T-helper 9 cell (primary cell): ENCODE measurements at places on chromosomes 2 and 18.

DNA sequence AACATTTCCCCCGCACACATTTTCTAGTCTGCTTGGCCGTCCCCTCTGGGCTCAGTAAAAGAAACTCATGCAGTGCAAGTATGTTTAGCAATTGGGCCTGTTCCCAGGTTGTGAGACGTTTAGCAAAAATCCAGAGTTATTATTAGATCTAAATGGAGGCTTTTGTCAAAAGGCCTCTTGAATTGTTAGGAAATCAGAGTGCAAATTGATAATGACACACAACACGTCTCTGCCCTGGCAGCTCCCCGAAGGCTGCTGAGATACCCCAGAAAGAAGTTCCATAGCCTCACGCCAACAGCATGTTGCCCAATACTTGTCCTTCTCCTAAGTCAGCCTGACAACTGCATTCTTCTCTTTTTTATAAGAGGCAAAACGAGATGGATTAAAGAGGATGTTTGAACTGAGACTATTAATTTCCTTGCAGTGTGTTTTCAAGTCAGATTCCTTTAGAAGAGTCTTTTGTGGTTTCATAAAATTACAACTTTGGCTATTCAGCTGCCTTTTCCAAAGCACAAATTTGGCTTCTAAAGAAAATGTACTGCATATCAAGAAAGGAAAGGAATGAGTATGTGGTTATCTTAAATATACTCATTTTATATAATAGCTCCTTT lies 202.2 kb downstream of the TRIB2 start:
- no peak for DNase-seq

- DNase-seq: no peak
Measured at GRCh38 chr18:44805643-44806042, 125.0 kb downstream of the SETBP1 start.

GRCh38 chr18:61856678-61857077 lies 36.1 kb downstream of the RNF152 start:
- no peak for DNase-seq

- no peak for DNase-seq
Measured at GRCh38 chr2:105887256-105887655, 142.5 kb downstream of the NCK2 start.

DNA sequence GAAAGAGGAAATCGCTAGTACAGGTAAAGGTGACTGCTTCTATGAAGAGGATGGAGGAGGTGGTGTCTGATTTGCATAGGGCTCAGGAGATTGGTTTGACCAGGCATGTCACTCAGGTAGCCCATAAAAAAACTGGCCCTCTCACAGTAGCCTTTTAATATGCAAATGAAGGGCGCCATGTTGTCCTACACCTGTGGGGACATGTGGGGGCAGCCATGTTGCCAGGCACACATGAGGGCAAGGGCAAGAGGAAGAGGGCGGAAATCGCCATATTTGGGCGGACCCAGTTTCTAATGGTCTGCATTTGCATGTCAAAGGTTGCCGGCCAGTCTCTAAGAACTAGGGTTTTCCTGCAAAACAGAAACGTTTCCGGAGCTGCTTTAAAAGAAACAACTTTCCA lies 1330.6 kb downstream of the DSC3 start:
- DNase-seq: no peak

DNA sequence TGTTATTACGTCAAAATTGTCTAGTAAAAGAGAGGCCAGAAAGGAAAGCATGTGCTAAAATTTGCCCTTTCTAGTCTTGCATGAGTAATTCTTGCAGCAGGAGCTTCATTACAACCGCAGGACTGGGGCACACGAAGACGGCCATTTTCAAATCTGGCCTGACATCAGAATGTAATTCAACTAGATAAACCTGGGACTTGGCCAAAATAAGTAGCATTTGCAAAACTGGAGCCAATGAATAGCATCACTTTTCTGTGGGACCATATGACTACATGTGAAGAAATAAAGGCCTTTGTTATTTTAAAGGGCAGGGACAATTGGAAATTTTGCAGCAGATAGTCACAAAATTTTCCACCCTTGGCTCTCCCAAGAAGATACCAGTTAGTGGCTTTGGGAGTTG lies 3.0 kb upstream of the FZD7 start:
- no peak for DNase-seq

GRCh38 chr2:238505892-238506280 lies 79.2 kb downstream of the ASB1 start:
- DNase-seq: no peak

- no peak for DNase-seq
Measured at GRCh38 chr2:233974530-233975071, 57.4 kb downstream of the TRPM8 start.

- DNase-seq: no peak
Measured at GRCh38 chr2:177622521-177622920, 229.9 kb downstream of the AGPS start.

- no peak for DNase-seq
Measured at GRCh38 chr2:9398881-9399780, 24.2 kb downstream of the ITGB1BP1 start.

GRCh38 chr2:66024391-66024790 lies 410.5 kb upstream of the MEIS1 start:
- DNase-seq: no peak

GRCh38 chr2:8584174-8585066 lies 97.4 kb upstream of the ID2 start:
- DNase-seq: no peak

GRCh38 chr18:57910134-57910533 lies 107.0 kb upstream of the ATP8B1 start:
- DNase-seq: no peak
